ENCODE measurements at places on chromosomes 3 and 15. TPM values are rescaled to one million over a fixed set of nuclear protein-coding genes. Genes with fewer than 3 reads are reported as not detected.

The FBXW12 gene
- not detected for total RNA-seq

The TNFAIP8L3 gene
- total RNA-seq, result 0.20 TPM

The DISP2 gene
- 2.0 TPM for total RNA-seq

GRCh38 chr3:51156147-51156546 is 228.9 kb upstream of the MANF start:
- DNase-seq, result no peak

GRCh38 chr3:188948997-188949389 is 222.8 kb upstream of the TPRG1 start:
- no peak for DNase-seq

GRCh38 chr3:129410971-129411370 is 17.5 kb downstream of the EFCAB12 start:
- DNase-seq, result no peak

- DNase-seq, result no peak
Observed at GRCh38 chr3:157123621-157124020, 36.3 kb downstream of the CCNL1 start.

DNA sequence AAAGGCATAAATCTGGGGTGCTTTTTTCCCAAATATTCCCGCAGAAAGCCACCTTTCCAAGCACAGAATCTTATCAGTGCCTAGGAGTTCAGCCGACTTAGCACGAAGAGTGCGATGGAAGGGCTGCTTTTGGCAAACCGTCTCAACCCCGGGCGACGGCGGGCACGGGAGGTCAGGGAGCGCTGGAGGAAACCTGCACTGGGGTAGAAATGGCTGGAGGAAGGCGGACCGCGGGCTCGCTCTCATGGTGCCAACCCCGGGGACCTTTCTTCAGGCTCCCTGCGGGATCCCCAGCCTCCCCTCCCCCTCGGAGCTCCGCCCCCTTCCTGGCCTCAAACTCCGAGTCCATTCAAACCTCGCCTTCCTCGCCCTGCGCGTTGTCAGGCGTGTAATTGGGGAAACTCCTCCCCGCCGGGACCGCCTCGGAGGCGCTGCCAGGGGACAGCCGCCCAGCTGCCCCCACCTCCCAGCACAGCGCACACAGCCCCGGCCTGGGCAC is at the start of gene GABRG3:
Gene GABRG3, plus strand, starts transcription at position 470 of the 499 bp plus-strand sequence.
- DNase-seq, result no peak

- DNase-seq, result no peak
Observed at GRCh38 chr15:80019168-80019745, 40.2 kb upstream of the ZFAND6 start.

- DNase-seq, result no peak
Observed at GRCh38 chr3:12593473-12593872, 36.6 kb downstream of the MKRN2 start.

DNA sequence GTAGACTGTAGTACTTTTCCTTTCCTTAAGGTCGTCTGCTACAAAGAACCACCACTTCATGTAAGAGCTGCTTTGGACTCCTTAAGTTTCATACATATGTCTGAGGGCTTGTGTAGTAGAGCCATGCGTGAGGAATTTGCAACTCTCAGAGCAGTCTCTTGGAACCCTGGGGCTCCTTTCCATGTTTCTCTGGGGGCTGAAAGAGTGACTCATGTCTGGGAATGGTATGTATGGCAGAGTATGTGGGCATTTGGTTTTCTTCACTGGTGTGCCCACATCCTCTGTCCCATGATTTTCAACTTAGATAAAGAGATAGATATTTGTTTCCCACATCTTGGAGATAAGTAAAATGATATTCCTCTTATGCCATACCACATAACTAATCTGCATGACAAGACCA is 20.6 kb upstream of the RBM5 start:
- no peak for DNase-seq

DNA sequence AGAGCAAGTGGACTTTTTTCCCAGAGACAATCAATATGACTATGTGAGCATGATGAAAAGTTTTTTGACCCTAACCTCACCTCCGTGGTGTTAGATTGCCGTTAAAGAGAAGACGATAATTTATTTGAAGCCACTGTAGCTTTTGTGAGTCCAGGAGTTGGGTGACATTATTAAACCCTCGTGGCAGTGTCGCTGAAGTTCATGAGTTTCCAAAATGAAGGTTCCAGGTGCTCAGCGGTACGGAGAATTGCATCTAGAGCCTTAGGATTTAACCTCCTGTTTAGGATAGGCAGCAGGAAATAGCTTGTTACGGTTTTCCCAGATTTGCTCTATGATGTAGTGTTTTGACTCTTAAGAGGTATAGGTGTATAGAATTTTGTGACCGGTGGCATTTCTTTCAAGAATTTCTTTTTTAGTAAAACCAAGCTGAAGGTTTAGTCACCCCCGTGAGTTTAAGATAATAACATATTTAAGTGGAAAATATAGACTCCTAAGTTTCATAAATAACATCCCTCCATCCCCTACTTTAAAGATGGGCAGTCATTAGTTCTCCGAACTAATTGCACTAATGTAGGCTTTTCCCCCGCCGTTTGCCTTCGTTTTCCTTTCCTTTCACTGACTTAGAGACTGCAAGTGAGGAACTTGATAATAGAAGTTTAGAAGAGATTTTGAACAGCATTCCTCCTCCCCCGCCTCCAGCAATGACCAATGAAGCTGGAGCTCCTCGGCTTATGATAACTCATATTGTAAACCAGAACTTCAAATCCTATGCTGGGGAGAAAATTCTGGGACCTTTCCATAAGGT is 2.0 kb downstream of the SMC4 start:
- DNase-seq, result no peak

DNA sequence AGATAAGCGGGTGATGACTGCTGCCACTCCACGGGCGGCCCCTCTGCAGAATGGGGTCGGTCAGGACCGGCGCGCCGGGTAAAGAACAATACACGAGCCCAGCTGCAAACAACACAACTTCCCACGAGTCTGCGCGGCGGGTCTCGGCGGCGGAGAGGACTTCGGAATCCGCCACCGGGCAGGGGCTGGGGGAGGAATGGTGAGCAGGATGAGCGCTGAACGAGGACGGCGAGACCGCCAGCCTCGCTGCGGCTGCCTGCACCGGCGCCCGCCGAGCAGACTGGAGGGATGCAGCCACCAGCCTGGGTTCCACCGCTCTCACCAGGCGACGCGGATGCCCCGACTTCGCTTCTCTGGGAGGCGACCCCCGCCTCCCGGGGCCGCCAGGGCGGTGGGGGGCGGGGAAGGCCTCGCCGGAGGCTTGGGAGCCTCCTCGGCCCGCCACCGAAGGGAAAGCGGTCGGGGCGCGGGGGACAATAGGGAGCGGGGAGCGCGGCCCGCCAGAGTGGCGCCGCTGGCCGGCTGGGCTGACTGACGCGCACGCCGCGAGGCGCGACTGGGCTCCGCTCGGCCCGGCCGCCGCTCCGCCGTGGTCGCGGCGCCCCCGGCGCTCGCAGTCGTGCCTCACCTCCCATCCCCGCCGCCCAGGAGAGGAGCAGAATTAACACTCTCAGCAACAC is 515 bp downstream of the ADAM10 start:
- peak; percentile 71 for DNase-seq

DNA sequence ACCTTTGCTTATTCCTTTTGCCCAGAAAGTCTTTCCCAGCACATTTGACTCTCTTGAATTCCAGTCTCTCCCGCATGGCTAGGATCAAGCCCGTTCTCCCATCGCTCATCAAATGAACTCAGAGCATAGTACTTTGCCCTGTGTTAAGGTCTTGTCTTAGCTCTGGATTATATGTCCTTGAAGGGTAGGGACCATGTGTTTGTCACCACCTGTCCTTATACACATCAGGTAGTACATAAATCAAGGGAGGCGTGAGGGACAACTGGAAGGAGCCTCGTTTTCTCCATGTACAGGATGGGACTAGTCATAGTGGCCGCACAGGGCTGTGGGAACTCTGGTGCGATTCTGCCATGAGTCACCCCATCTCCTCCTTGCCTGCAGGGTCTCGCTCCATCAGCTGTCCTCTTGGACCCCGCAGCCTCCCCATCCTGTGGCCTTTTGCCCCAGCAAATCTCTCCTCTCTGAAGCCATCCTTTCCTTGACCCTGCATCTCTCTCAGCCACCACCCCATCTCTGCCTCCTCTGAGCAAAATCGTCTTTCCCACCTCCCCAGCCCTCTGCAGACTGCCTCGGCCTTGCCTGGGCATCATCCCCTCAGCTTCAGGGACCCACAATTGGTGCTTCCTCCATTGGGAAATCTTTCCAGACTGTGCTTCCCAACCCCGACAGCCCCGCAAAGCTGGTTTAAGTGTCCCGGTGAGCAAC is 33.4 kb upstream of the RAB6B start:
- DNase-seq, result no peak
